ENCODE measurements at places on chromosomes 2 and 18.

DNA sequence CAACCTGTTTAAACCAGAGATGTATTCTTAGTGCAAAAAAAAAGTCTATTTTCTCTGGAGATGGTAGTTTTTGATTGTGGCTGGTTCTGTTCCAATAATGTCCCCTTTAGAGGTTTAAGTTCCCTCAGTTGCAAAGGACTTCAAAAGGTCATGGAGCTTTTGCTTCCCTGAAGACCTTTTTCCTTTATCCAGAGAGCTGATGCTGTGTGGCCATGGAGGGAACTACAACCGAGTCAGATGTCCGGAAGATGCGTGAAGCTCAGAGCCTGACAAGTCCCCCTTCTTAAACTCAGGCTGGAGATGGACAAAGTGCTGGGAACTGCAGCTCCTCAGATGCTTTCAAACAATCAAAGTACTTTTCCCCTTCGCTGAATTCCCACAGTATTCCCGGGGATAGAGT lies 176.1 kb downstream of the TMEM18 start:
- no peak for DNase-seq

- peak; percentile 65 for DNase-seq
These were observed 15.3 kb downstream of the CROCC2 start for GRCh38 chr2:240921311-240921994.

DNA sequence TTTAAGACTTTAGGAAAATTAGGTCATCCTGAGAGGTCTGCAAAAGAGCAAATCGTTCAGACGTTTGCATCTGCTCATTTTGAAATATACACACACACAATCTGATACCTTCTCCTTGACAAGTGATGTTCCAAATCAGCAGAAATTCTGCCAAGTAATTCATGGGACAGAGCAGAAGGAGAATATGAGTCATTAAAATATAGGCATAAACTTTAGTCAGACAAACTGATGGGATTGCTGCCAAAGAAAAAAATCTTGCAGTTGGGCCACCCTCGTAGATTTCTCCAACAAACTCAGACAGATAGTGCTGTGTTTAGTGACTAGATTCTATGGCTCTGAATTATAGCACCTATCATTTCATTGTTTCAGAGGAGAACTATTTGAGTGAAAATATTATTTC lies 336.3 kb downstream of the NYAP2 start:
- peak; percentile 40 for DNase-seq

DNA sequence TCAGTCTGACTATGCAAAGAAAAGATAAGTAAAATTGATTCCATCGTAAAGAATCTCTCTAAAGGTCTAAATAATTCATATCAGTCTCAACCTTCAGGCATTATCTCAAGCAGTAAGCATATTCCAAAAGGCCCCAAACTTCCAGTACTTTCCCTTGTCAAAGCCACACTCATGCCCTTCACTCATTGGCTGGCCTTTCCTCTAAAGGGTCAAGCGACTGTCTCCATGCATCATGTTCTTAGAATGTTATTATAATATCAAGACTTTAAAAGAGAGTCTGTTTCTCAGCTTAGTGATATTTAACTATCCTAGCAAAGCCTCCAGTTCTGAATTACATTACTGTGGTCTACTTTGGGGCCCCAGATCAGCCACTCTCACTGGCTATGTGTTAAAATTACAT lies 271.3 kb downstream of the MREG start:
- no peak for DNase-seq

DNA sequence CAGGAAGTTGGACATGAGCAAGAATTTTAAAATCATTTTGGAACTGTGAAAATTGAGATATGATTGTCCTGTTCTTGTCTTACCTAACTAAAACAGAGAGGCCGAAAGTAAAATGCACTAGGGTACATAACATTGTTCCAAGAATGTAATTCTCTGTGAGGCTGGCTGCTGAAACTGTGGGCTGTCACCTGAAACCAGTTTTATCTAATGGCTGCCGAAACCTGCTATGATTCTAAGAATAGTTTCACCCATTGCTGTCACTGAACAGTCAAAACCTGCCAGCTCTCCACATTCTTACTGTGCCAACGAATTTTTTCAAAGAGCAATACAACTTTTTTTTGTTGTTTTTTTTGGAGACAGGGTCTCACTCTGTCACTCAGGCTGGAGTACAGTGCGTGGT lies 119.3 kb upstream of the ZSWIM2 start:
- no peak for DNase-seq

DNA sequence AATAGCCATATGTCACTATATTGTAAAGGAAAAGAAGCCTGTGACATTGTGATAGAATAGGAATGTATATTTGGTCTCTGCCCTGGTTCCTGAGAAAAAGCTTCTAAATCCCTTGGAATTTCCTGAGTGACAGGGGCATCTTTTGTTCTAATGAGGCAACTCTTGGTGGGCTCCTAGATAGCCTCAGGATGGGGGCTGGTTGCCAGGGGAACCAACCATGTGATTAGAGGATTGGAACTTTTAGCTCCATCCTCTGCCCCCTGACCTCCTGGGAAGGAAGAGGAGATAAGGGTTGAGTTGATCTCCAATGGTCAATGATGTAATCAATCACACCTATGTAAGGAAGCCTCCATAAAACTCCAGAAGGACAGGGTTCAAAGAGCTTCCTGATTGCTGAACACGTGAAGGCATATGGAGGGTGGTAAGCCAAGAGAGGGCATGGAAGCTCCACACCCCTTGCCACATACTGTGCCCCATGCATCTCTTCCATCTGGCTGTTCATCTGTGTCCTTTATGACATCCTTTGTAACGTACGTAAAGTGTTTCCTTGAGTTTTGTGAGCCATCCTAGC lies 2.9 kb upstream of the ME2 start:
- no peak for DNase-seq

GRCh38 chr2:239034561-239035341 lies 186.9 kb downstream of the TWIST2 start:
- no peak for DNase-seq

GRCh38 chr2:216700781-216701180 lies 5.4 kb upstream of the IGFBP5 start:
- no peak for DNase-seq

GRCh38 chr18:993560-993959 lies 88.9 kb downstream of the ADCYAP1 start:
- DNase-seq, result no peak

GRCh38 chr2:32758232-32758631 lies 130.4 kb downstream of the TTC27 start:
- no peak for DNase-seq

DNA sequence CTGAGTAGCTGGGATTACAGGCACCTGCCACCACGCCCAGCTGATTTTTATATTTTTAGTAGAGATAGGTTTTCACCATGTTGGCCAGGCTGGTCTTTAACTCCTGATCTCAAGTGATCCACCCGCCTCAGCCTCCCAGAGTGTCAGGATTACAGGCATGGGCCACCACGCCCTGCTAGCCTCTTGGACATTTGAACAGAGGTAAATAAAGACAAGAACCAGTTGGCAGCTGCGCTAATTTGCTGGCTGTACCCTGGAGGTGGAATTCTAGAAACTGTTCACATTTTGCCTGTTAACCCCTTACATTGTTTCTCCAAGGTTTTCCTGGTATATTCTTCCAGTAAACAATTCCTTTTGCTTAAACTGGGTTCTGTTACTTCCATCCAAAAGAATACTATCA lies 132.9 kb downstream of the CDH2 start:
- no peak for DNase-seq

DNA sequence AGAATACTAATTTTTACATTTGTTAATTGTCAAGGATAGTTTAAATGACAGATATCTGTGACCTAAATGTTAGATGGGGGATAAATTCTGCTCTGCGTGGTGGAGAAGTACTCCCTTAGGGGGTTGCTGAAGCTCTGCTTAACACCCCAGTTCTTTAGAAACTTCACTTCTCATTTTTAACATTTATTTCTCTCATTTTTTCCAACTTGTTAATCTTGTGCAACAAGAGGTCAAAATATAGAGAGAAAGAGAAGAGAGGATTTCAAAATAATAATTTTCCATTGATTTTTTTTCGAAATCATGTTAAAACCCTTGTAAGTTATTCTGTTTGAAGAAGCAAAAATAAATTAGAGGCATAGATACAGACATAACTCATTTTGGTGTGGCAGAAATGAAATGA lies 61.3 kb upstream of the SLC8A1 start:
- no peak for DNase-seq

- no peak for DNase-seq
These were observed 32.5 kb upstream of the PUM2 start for GRCh38 chr2:20382965-20383810.

- DNase-seq, result no peak
These were observed 82.9 kb downstream of the SCN3A start for GRCh38 chr2:165120740-165121467.

DNA sequence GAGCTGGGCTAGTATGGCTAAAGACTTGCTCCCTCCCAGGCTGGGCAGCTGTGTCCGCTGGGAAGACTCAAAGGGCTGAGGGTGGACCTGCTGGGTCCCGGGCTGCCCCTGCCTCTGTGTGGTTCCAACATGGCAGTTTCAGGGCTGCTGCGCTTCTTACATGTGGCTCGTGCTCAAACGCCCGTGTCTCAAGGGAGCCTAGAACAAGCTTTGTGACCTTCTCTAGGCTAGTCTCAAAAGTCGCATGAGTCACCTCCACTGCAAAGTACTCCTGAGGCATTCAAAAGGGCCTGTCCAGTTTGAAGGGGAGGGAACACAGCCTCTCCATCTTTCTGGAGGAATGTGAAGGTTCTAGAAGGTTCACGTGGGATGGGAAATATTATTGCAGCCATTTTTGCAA lies 44.7 kb upstream of the RAB31 start:
- DNase-seq, result no peak

DNA sequence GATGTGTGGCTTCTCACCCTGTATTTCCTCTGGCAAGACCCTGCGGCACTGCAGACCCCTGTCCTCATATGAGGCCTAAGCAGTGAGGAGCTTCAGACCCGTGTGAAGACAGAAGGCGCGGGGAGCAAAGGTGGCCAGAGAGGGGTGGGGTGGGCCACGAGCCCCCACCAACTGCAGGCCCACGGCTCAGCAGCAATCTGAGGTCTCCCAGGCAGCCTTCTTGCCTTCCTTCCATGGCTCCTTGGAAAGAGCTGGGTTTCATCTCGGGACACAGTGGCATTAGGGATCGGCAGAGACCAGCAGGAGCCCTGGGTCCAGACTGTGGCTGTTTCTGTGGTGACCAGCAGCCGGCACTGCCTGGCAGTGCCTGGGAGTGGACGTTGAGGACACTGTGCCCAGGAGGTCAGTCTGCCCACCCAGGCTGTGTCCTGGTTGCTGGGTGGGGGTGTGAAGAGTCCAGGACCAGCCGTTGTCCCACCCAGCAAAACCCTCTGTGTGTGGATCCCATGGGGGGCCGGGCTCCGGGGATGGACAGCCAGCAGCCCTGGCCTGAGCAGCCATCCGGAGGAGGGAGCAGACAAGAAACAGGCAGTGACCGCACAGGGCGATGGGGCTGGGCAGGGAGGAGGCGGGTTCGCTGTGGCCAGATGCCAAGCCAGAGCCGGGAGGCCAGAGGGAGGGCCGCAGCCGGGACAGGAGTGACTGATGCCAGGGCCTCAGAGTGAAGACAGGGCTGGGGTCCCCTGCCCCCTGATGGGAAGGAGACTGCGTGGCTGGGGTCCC lies 73.8 kb downstream of the RRM2 start:
- DNase-seq, result no peak

DNA sequence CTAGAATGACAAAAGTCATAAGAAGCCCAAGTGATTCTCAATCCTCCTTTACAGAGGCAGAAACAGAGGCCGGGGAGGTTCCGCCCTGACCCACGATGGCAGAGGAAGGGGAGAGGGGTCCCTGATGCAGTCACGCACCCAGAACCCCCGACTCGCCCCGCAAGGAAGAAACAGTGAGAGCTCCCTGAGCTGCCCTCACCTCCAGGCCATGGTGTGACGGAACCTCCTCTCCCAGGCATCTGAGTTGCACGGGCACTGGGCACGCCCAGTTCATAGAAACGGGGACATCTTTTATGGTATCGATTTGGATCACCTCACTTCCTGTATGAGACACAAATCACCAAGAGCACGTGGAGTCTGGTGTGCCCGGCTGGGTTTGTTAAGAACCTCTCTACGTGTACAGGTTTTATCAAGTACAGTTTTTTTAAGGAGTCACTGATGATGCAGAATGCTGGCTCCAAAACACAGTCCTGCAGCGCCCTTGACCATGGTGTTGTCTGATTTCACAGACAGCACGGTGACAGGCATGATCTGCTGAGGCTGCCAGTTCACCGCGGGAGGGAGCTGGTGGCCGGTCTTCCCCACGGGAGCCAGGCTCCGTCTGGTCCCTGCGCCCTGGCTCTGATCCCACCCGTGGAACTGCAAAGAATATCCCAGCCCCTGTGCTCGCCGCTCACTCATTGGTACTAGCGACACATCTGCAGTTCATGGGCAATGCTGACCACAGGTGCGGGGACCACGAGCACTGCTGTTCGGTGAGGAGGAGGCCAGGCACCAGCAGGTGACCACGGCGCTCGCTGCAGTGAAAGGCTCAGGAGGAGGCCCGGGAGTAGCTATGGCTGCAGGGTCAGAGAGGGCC lies 35.6 kb downstream of the PXDN start:
- DNase-seq, result no peak

DNA sequence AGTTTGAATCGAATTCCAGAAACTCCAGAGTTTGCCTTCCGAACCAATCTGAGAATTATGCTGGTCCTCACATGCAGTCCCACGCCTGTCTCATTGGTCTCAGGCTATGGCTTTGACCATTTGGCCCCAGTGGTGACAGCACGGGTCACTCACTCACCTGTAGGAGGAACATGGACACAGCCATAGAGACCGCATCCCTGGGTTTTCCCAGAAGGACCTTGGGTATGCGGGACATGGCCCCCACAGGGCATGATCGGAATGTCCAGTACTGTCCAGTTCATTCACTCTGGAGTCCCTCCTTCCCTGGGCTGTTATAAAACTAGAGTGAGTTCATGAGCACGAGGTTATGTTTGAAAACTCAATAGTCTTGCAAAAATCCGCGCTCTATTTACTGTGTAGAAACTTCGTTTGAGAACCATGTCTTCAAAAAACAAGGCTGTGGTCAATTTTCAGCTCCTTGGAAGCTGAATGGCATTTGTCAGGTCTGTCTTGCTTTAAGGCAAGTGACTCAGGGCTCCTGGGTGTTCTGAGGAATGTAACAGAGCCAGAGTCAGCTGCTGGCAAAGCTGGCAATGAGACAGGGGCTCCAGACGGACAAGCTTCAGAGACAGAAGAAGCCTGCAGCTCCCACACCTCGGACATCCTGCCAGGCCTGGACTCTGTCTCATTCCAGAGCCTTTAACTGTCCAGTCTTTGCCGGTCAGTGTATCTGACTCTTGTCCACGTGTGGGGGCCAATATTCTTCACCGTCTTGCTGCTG lies 86.7 kb upstream of the TMEM18 start:
- DNase-seq, result no peak

- no peak for DNase-seq
These were observed 7.5 kb upstream of the ZNF516 start for GRCh38 chr18:76502551-76502950.

DNA sequence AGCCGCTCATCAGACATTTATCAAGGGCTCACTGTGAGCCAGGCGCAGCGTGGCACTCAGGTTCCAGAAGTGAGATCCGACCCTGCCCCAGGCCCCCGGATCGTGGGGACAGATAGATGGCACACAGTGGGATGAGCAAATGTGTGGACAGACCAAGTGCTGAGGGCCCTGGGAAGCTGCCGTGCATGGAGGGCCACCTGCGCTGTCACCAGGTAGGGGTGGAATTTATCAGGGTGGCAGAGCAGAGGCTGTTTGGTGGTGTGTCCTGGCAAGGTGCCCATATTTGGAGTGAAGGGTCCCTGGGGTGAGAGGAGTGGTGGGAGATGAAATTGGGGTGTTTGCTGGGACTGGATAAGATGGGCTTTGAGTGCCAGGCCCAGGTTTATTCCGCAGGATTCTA lies 92.8 kb upstream of the HS6ST1 start:
- no peak for DNase-seq
